ENCODE measurements at places on chromosomes 3 and 15.
A peak's percentile ranks its signal among the peaks of the same experiment; 100 is the strongest.

DNA sequence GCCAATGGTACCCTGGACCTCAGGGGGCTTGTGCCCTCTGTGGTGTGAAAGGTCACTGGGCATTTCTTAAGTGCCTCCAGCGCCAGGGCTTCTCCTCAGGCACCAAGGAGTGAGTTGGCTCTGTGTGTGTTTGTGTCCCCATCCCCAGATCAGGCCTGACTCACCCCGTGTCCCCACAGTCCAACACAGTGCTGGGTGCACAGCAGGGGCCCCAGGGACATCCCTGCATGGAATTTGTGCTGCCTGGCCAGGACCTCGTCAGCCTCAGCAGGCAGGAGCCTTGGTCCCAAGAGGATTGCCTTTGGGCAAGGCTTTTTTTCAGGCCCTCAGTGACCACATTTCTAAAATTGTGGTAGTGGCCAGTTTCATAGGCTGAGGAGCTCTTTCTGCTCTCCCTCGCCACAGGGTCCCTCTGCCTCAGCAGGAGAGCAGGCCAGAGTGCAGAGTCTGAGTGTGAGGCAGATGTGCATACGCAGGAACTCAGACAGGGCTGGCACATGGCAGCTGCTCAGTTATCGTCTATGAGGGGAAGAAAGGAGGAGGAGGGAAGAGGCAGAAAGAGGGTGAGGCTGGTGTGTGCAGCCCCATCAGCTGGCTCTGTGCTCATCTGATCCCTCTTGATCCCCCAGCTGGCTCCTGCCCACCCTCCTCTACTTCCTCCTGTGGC is 215.6 kb downstream of the RPLP1 start:
- DNase-seq: no peak

DNA sequence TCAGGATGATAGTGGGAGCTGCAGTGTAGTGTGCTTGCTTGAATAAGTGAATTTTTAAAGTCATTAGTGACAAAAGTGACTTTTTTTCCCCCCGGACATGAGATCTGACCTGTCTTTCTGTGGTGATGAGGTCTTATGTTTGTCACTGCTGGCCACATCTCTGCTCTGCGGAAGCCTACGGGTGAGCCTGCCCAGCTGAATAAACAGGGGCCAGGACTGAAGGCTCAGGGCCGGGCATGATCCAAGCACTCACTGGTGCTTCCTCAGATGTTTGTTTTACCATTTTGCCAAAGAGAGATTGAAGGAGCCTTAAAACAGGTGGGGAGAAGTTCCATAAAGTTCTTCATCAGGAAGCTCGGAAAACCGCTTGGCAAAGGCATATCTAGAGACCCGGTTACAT is 35.0 kb downstream of the RPL39L start:
- DNase-seq: no peak

DNA sequence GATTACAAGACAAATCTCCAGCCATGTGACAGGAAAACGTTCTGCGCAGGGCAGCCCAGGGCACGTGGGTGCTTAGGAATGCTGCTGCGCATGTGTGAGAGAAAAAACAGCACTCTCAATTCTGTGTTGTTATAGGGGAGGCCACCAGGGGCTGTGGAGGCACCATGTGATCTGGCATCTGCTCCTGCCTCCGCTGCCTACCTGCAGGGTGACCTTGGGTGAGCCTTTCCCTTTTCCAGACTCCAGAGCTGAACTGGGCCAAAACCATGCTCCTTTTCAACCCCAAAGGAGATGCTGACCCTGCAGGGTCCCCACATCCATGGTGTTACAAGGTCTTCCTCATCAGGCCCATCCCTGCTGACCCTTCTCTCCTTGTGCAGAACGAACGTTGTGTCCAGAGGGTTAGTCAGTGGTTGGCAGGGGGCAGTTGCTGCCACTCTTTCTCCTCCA is 81.5 kb upstream of the RASGRF1 start:
- no peak for DNase-seq

GRCh38 chr3:143977341-143978262 is 6.0 kb downstream of the DIPK2A start:
- DNase-seq: peak; percentile 46

DNA sequence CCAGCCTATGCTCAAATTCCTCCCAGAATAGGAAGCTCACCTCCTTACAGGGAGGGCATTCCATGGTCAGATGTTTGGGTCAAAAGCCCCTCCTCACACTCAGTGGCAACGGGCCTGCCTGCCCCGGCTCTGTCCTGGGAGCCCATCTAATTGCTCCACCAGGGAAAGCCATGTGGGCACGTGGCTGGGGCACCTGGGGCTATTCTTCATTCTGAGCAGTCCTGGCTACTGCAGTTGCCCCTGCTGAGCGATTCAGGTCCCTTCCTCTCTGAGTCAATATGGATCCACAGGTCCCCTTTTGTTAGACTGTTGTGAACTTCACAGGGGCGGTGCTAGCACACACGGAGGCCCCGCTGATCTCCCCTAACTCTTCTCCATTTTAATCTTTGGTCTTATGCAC is 39.4 kb downstream of the TPRA1 start:
- DNase-seq: no peak

DNA sequence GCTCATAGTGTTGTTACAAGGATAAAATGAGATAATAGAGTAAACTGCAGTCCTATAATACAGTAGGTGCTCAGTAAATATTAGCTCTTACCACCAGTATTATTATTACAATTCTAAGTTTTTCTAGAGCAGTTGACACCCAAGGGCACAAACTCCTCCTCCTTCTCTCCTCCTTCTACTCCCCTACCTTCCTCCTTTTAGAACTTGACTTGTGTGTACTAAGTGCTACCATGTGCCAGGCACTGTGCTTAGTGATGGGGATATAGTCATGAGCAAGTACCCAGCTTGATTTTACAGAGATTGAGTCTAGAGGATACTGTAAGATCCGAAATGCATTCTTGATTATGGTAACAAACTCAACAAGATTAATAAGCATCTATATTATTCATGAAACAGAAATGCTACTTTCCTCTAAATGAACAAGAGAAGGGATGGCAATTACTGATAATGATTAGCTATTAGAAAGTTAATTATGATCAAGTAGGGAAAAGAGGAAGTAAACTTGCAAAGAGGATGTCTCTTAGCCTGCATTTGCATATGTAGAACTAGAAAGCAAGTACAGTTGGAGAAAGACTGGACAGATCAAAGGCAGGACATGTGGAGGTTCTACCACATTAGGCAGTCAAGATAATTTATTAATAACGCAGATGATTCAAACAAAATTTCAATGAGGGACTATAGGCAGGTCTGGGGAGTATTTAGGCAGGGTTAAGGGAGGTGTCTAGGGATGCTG is 72.3 kb downstream of the CLDN11 start:
- DNase-seq: no peak

DNA sequence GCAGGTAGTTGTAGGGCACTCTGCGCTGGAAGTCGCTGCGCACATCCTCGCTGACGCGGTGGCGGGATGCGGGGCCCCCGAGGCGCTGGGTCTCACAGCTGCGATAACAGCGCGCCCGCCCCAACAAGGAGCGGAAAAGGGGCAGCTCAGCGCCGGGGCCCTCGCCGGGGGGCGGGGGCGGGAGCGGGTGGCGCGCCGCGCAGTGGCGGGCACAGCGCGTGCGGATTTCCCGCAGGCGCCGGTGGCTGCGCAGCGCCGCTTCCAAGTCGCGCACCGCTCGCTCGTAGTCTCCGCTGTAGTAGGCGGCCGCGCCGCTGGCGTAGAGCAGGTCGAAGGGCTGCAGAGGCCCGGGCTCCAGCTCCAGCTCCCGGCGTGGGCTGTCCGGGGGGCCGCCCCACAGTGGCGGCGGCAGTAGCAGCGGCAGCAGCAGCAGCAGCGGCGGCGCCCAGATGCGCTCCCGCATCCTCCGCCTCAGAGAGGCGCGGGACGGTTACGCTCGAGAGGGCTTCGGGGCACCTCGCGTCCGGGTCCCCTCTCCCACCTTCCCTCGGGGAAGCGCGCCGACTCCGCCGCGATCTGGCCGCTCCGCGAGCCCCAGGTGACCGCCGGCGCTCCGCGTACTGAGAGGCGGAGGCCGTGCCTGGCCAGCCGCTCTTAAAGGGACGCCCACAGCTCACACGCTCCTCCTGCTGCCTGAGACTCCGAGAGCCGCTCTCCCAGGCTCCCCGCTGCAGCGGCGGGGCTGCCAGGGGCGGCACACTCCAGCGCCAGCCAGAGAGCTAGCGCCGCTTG is at the start of gene P3H2:
Gene P3H2 (minus strand): TSS at position 629 of the 792 bp plus-strand sequence. CDS start 166 bp downstream, at position 463.
- DNase-seq: peak; percentile 89

DNA sequence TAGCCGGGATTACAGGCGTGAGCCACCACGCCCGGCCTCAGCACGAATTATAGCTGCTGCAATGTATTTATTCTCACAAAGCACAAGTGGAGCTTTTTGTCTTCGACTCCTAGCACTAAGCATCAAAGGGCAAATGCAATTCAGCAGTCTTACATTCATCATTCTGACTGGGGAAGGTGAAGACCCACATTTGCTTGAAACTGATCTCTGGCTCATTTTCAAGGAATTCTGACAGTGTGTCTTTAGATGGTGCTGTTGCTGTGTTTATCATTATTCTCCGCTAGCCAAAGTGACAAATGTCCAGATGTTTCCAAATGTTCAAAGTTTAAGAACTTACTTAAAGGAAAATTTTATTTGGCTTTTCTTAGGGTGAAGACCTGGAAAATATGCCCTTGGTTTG is 55.9 kb downstream of the SGO1 start:
- no peak for DNase-seq

GRCh38 chr15:71115567-71116351 is 488 bp downstream of the THSD4 start:
- no peak for DNase-seq

DNA sequence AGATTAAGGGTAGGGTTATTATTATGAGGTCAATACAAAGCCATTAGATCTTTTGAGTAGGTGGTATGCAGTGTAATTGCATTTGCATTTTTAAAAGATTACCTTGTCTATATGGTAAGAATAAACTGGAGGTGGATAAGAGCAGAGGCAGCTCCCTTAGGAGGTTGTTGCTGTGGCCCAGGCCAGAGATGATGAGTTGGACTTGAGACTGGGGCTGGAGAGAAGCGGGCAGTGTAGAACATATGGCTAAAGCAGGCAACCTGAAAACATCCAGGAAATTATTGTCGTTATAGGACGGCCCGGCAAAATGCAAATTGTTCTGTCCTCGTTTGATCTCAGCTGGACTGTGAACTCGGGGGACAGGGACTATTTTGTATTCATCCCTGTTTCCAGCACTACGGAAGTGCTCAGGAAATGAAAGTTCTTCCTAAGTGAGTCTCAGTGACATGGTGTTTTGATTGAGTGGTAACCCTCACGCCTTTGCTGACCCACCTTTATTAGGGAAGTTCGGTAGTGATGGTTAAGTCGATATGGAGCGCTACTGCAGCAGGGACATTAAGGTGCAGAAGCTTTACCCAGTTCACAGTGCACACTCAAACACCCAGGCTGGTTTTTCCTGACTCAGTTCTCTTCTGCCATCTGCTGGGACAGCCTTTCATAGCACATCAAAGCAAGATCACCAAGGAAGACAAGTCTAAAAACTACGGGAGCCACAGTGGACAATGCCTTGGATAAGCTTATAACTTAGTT is 27.2 kb upstream of the VPS33B start:
- DNase-seq: peak; percentile 55

DNA sequence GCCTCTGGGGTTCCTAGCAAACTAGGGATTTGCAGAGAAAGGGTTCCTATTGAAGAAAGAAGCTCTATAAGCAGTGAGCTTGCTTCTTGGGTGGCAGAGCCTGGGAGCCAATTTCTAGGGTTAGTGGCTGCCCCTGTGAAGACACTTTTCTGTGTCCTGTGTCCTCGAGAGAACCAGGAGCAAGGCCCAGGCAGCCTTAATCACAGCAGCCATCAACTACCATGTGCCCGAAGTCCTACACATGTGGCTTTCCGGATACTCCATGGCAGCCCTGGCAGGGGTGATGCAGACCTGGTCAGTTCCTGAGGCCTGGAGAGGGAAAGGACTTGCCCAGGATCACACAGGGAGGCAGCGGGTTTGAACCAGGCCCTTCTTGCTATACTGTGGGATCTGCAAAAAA is 27.7 kb upstream of the TSPAN3 start:
- no peak for DNase-seq

GRCh38 chr3:188867691-188868265 is 304.0 kb upstream of the TPRG1 start:
- DNase-seq: no peak

DNA sequence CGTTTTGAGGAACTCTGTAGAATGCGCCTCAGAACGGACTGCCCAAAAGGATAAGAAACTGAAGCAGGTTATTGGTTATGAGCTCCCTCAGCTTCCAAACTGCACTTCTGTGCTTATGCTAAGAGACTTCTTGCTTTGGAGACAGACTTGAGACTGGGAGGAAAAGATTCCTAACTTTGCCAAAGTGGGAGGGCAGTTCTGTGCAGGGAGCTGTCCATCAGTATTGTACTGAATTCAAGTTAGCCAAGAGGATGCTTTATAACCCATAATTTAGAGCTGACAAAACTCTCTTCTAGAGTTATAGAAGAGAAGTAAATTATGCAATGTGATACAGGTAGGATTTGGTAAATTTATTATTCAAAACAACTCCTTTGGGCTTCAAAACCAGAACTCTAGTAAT is 519.8 kb upstream of the GBE1 start:
- no peak for DNase-seq

GRCh38 chr15:77784361-77785292 is 151.9 kb upstream of the LINGO1 start:
- no peak for DNase-seq

GRCh38 chr3:57556459-57557084 is 498 bp downstream of the PDE12 start:
- no peak for DNase-seq

DNA sequence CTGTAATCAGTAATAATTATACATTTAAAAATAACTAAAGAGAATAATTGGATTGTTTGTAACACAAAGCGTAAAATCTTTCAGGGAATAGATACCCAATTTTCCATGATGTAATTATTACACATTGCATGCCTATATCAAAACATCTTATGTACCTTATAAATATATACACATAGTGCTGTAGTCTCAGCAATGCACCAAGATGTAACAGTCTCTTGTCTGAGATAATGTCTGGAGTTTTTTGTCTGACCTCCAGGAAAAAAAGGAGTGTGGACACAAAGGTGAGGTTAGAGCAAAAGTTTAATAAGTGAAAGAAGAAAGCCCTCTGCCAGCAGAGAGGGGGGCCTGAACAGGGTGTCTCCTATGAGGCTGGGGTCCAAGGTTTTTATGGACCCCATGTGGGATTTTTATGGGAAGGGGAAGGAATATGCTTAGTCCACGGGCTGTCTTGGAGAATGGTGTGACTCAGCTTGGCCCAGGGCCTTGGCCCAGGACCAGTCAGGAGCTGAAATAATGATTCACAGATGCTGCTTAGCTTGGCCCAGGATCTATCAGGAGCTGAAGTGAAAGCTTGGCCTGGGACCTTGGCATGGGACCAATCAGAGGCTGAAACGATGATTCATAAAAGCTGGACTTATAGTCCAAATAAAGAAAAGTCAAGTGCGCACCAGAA is 545.0 kb downstream of the ZPLD1 start:
- DNase-seq: peak; percentile 96

- no peak for DNase-seq
These were observed 28.0 kb upstream of the TMOD3 start for GRCh38 chr15:51801391-51801835.
